Stomach (tissue), 19 donors: ENCODE measurements at places on chromosomes 1 and 21.

GRCh38 chr1:53345996-53346813 is 18.3 kb upstream of the LRP8 start:
- DNase-seq: peak; percentile 17

DNA sequence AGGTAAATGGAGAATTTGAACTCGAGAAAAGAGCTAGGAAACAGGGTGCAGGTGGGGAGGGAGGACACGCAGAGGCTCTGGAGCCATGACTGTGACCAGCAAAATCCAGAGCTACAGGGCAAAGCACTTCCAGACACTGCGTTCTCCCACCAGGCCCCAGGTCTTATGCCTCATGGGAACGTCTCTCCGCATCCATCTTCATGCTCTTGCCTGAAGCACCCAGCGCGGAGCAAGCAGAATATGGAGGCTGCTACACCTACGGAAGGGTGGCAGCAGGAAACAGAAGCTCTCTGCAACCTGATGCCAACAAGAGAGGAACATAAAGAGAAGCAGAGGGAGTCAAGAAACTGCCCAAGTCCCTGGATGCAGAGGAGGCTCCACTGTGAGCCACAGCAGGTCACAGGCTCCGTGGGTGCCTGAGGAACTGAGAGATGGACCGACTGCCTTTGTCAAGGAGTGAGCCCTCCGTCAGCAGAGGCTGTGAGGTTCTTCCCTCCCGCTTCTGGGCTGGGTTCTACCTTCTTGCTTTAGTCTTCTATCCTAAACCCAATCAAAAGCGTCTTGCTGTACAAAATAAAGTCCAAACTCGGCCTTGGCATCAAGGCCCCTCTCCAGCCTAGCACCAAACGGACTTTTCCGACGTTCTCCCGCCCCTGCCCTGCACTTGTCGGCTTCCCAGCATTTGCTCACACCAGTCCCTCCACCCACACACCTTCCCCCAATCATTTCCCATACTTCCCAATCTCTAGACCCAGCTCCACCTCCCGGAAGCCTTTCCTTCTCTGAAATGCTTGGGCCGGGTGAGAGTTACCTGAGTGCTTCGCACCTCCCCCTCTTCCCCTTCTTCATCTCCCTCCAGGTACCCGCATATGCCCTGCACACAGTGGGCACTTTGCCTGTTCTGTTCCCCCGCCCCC is 930 bp downstream of the DHCR24 start:
- DNase-seq: peak; percentile 84

GRCh38 chr1:84163123-84163931 is 19.3 kb downstream of the PRKACB start:
- DNase-seq: no peak

- DNase-seq: peak; percentile 79
These were observed 27.2 kb downstream of the ERI3 start for GRCh38 chr1:44327679-44328491.

DNA sequence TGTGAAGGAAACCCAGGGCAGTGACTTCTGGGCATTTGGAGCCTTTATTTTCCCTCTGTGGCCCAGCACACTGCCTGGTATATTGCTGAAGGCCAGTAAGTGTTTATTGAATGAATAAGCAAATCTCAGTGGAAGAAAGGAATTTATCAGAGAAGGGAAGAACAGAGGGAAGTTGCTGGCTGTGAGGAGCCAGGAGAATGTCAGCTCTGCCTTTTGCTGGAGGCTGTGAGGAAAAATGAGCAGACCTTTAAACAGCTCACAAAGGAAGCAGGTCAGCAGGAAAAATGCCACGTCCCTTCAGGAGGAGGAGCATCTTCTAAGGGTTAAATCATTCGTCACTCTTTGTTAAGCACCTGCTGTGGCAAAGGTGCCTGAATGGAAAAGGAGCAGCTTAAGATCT is 75.9 kb downstream of the GIPC2 start:
- no peak for DNase-seq

DNA sequence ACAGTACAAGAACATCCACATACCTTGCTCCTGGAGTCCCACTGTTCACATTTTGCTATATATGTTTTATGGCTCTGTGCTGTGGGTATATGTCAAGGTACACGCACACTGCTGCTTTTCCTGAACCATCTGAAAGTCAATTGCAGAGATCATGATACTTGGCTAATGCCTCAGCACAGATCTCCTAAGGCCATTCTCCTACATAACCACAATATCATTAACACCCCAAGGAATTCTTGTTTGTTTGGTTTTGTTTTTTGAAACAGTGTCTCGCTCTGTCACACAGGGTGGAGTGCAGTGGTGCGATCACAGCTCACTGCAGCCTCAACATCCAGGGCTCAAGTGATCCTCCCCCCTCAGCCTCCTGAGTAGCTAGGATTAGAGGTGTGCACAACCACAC is 16.0 kb downstream of the CTNNBIP1 start:
- no peak for DNase-seq

- DNase-seq: peak; percentile 88
These were observed at the start of the genes HSF2BP and RRP1B for GRCh38 chr21:43659136-43660000. HSF2BP (minus strand) TSS chr21:43659488; CDS start chr21:43658096, 1,392 bp downstream. RRP1B (plus strand) TSS chr21:43659560; CDS start chr21:43659665, 105 bp downstream.
